Stimulated activated naive CD4-positive, alpha-beta T cell treated with Interleukin-2 at 50 U/mL for 16 hours (primary cell): ENCODE measurements at places on chromosomes 6 and 20.

DNA sequence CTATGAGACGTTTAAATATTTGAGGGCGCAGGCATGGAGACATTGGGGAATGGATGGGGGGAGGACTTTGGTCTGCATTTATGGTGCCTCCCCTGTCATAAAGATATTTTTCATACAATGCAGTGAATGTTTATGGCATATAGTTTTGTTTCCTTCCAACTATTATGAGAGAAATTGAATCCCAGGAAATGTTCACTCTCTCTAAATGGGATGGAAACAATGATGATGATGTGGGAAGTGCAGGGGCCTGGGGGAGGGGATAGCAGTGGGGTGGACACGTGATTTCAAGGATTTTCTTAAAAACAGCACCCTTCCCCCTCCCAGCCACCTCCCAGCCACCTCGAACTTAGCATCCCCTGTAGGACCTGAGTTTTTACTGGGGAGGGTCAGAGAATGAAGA, 69.9 kb downstream of the TOX2 start:
- DNase-seq: no peak

- no peak for DNase-seq
Observed at GRCh38 chr6:30840935-30841643, 43.2 kb upstream of the DDR1 start.

DNA sequence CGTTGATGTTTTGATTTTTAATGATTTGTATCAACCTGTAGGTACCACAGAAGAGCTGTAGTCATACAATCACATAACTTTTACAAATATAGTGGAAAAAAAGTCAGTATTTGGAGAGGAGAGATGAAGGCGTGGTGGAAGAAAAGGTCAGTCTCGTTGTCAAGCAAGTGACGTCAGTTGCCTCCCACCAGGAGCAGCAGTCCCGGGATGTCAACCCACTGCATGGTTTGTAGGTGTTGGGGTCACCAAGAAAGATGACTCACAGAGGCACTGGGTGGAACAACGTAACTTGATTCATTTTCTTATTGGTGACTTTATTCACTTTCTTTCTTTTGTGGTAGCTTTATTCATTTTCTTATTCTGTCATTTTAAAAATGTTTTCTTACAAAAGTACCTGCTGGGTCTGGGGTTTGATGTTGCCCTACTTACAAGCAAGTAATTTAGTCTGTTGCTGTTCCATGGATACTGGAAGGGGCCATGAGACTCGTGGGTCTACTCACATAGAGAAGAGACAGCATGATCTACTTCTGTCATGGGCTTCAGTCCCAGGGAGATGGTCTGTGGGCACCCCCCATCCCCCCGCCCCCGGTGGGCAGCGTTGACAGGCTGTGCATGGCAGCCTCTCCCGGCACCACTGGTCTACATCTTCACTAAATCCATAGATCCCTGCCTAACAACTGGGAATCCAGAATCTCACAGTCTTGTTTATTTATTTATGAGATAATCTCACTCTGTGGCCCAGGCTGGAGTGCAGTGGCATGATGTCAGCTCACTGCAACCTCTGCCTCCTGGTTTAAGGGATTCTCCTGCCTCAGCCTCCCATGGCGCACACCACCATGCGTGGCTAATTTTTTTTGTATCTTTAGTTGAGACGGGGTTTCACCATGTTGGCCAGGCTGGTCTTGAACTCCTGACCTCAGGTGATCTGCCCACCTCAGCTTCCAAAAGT, 36.4 kb upstream of the SYNJ2 start:
- peak; percentile 40 for DNase-seq

DNA sequence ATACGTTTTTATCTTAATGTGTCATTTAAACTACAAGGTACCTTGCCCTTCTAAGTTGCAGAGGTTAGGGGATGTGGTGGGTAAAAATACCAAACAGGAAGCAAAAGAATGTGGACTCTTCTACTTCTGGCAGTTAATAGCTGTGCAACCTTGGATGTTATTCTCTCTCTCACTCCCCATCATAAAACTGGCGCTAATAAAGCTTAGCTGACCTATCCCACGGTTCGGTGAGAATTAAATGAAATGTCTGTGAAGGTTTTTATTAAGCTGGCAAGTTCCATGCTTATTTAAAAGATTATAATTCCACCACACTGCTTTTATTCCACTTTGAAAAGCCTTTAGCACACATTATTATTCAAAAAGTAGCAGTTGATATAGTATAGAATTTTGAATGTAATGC, 127.8 kb upstream of the SLC22A23 start:
- DNase-seq: no peak

- no peak for DNase-seq
Observed at GRCh38 chr20:33846291-33846935, 35.3 kb downstream of the CHMP4B start.

DNA sequence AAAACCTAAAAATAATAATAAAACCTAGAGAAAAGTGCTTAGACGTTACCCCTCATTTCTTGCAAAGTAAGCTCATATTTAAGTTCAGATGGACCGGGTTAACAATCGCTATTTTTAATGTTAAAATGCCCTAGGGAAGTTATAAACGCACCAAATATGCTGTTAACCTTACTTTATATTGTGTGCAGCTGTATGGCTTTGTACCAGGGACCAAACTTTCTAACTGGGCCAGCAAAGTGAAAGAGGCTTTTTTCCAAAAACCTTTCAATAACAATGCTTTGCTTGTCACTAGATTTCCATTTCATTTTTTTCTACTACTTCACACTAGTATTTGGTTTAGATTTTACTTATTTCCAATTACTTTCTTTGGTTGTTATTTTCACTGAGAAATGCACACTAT, 248.5 kb downstream of the FOXC1 start:
- DNase-seq: no peak
